ENCODE measurements at places on chromosomes 5 and 9.

DNA sequence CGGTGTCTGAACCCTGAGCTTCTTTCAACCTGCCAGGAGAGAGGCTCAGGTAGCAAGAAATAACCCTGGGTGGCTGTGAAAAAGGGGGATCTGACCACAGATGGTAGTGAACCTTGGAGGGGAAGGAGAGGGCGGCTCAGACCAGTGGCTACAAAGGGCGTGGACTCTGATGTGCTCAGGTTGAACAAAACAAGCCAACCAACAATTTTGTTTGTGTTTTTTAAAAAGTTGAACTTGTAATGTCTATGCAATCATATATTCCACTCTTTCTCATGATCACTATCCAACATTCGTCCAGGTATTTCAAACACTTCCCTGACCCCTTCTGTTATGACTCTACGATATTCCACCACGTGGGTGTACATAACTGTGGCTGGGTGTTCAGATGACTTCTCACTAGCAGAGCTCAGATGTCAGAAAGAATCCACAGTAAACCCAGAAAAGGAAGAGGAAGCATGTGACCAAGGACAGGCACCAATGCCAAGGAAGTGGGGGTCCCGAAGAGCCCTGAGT is 20.0 kb downstream of the PTPN3 start:
- DNase-seq: no peak

DNA sequence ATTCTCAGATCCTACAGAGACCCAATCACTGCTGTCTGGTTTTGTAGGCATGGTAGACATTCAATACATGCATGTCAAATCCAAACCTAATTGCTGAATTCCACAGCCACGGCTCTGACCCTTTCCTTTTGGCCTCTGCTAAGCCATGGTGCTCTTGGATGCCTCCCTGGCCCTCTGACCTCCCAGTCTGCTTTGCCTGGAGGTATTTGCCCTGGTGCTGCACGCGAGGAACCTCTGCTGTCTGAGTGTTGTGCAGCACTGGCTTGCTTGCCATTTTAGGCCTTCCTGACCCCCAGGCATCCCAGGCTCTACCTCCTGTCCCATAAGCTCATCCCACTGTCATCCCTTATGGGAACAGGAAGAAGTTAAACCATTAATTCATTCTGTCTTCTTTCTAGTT is 60.9 kb downstream of the DOCK2 start:
- no peak for DNase-seq

GRCh38 chr5:104178829-104179456 is 616.4 kb upstream of the NUDT12 start:
- no peak for DNase-seq

GRCh38 chr5:89445106-89445745 is 562.2 kb upstream of the MEF2C start:
- no peak for DNase-seq

GRCh38 chr5:15383469-15383868 is 116.5 kb upstream of the FBXL7 start:
- DNase-seq: no peak

- no peak for DNase-seq
Observed at GRCh38 chr5:109105631-109106267, 304.0 kb downstream of the PJA2 start.

DNA sequence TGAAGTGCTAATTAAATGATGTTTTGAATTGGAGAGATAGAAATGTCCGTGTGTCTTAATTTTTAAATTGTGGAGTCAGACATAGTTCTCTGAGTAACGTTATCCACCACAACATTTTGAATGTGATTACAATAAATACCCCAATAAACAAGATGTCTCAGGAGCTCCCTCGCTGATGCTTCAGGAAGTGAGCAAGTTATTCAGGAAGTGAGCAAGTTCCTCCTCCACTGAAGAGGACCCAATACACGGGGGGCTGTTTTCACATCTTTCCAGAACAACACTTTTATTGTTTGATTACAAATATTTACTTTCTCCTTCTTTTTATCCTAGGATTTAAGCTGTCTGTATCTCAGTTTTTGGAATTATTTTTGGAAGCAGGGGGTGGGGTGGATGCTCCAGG is 363.8 kb downstream of the LRRC70 start:
- no peak for DNase-seq

GRCh38 chr9:75131700-75132099 is 43.4 kb downstream of the OSTF1 start:
- DNase-seq: no peak

DNA sequence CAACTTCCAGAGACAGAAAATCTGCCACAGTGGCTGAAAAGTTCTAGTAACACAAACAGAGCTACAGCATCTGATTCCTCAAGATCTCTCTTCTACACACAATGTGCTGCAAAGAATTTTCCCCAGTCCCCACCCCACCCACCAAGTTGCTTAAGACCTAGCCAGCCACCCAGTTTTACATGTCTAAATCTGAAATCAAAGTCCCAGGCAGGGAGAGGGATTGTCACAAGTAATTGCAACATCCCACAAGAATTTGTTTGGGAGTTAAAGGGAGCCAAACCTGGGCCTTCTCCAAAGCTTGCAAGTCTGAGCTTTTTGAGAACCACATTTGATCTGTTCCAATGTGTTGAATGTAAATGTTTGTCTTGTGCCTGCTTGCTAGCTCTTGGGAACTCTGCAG is 15.5 kb downstream of the IGIP start:
- no peak for DNase-seq

DNA sequence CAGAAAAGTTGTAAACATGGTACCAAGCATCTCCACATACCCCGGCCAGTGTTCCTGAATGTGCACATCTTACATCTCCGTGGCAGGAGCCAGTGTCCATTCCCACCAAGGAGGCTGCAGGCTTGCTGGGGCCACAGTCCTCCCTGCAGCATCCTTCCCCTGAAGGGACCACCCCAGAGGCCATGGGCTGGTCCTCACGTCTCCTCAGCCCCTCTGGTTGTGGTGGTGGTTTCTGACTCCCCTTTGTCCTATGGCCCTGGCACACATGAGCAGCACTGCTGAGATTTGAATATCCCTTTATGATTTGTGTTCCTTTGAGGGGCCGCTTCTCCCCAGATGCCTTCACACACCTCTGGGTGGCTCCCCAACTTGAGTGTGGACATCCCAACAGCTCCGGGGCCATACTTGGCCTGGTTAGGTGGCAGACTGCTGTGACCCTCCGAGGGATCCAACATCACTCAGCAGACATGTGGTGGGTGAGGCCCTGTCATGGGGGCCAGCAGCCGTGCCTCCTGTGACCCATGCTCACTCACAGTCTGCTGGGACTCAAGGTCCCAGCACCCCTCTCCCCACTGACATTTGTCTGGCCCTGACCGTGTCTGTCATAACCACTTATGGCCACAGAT is 14.3 kb downstream of the PHF2 start:
- no peak for DNase-seq

GRCh38 chr5:128722551-128722950 is 184.5 kb upstream of the FBN2 start:
- no peak for DNase-seq

GRCh38 chr5:170819824-170820223 is 36.3 kb downstream of the GABRP start:
- DNase-seq: no peak

DNA sequence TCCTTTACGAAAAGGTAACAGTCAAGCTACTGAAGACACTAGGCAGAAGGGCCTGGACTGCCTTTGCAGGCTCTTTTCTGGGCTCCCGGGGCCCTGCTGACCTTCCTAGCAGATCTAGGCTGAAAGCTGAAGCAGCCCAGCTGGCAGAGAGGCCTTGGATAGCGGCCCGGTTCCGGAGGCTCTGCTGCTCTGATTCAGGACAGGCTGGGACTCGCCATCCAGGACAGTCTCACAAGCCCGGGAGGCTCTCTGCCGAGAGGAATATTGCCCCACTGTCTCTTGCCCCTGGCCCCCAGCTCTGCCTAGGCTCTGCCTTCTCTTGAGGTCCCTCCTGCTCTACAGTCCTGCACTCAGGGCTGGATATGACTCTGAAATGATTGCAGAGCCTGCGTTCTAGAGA is 67.8 kb downstream of the PSD2 start:
- DNase-seq: no peak

DNA sequence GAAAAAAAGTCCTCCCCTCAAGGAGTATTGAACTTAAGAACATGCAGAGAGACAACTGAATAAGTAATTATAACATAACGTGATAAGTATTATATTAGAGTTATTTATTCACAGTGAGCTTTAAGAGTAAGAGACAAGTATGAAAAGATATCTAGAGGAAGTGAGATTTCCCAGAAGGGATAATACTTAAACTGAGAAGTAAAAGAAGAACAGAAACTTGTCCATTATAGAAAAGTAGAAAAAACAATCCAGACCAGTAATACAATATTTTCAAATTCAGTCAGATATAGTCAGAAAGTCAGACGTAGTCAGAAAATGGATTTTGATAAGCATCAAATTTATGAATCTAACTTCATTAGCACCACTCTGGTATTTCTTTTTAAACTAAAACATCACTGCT is 613.0 kb upstream of the CCNG1 start:
- no peak for DNase-seq

GRCh38 chr9:136614372-136614922 is 48.3 kb upstream of the EGFL7 start:
- DNase-seq: no peak

DNA sequence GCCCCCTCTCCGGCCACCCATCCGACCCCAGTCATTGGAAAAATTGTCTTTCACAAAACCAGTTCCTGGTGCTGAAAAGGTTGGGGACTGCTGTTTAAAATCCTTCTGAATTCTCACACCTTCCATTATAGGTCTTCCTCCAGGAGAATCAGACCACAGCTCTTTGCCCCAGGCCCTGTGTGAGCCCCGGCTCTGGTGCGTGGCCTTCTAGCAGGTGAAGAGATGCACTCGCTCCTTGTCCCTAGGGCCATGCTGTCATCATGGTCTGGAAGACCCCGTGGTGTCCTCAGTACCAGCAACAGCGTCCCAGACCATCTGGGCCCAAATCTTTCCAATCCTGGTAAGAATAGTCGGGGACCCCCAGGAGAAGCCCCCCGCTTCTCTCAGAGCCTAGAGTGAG is 95.2 kb downstream of the DAP start:
- DNase-seq: no peak

GRCh38 chr5:103706939-103707682 is 144.5 kb upstream of the NUDT12 start:
- DNase-seq: no peak

- no peak for DNase-seq
Observed at GRCh38 chr9:118269623-118270022, 565.4 kb downstream of the TLR4 start.

GRCh38 chr9:123362856-123363255 is 6.9 kb downstream of the CRB2 start:
- DNase-seq: no peak

DNA sequence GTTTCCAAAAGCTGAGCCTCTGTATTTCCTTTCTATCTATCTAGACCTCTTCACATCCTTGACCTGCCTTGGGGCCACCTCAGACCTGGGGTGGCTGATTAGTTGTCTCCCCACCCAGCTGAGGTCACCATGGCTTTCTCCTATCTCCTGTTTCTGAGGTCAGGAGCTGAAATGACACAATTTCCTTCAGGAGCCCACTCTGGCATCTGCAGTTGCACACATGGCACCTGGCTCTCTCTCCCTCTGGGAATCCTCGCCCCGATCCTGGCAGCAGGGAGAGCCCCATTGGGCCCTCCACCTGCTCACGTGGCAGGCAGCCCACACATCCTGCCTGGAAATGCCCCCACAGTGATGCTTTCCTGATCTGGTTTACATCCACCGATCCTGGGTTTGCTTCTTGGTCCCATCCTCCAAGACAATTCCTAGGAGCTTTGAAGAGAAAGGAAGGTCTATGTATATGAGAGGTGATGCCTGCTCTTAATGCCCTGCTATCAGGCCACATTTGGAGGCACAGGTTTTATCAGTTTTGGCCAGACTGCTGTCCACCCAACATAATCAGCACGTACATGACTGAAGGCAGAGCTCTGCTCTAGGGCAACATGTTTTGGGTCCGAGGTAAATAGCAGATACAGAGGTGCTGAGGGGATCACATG is 53.7 kb downstream of the MARCHF3 start:
- no peak for DNase-seq

DNA sequence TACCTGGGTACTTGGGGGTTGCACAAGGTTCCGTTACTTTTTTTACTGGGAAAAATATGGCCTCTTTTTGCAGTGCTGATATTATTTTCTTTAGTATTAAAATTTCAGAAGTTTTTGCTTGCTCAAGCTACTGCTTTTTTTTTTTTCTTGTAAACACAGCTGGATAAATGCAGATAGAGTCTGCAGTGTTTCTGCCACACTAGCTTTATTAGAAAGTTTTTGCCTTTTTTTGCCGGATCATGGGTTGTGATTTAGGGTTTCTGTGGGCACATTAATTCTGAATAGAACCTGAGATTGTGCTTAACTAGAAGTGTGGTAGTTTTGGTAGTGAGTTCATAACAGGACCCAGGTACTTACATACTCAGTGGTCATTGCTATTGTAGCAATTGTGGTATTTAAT is 19.9 kb downstream of the KIAA1958 start:
- DNase-seq: no peak

DNA sequence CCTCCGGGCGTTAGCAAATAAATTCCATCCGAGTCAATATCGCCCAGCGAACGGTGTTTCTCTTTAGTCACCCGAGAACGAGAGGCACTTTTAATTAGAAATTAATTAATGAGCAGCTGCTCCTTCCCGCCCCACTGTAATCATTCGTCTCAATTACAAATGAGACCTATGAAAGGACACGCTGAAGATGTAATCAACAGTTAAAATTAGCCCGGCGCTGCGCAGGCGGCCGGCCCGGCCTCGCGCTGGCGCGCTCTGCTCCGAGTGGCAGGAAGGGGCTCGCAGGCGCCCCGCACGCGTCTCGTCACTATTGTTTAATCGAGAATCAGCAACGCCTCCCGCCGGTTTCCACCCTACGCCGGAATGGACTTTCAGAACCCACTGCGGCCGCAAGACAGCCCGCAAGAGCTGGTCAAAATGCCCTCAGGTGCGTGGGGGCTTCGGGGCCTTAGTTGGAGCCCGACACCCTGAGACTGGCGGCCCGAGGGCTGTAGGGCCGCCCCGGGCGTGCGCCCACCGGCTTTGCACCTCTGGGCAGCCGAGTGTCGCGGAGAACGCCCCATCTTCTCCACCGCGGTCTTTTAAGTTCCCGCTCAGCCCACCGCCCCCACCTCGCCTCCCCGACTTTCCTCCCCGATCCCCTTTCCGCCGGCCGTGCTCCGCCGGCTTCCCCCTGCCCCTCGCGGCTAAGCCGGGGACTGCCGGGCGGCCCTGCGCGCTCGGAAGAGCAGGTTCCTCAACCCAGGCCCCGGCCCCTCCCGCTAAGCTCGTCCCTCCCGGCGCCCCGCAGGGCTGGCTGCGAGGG is 597 bp upstream of the IRX4 start:
- DNase-seq: no peak

- no peak for DNase-seq
Observed at GRCh38 chr5:5156471-5157082, 16.4 kb downstream of the ADAMTS16 start.
